ENCODE measurements at places on chromosomes 13 and 19.
A peak's percentile ranks its signal among the peaks of the same experiment; 100 is the strongest.

GRCh38 chr19:7718668-7719067 lies 13.2 kb downstream of the CLEC4G start:
- no peak for DNase-seq

GRCh38 chr13:67100730-67101129 lies 129.4 kb downstream of the PCDH9 start:
- no peak for DNase-seq

- DNase-seq = no peak
Measured at GRCh38 chr19:39807846-39808364, 26.1 kb downstream of the DYRK1B start.

- no peak for DNase-seq
Measured at GRCh38 chr13:107721125-107721869, 494.0 kb downstream of the LIG4 start.

GRCh38 chr19:47330466-47330869 lies 1.5 kb upstream of the C5AR2 start:
- no peak for DNase-seq

DNA sequence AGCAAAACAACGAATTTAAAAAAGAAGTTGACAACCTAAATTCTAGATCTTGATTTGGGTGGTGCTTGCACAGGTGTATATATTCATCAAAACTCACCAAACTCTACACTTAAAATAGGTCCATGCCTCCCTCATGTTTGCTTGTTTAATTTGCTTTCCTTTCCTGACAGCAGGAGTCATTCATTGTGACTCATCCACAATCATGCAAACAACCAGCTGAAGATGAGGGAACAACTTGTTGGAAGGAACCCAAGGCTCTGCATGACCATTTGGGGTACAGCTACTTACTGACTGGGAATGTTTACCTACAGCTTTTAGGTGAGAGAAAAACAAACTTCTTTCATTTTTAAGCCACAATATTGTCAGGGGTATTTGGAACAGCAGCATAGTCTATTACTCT lies 96.6 kb downstream of the RXFP2 start:
- DNase-seq = peak; percentile 66

DNA sequence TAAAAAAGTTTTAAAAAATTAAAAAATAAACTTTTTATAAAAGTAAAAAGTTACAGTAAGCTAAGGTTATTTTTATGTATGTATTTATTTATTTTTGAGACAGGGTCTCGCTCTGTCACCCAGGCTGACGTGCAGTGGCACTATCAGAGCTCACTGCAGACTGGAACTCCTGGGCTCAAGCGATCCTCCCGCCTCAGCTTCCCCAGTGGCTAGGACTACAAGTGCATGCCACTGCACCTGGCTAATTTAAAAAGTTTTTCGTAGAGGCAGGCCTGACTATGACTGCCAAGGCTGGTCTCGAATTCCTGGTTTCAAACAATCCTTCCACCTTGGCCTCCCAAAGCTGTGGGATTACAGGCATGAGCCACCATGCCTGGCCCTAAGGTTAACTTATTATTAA lies 64.1 kb downstream of the CDADC1 start:
- DNase-seq = no peak

GRCh38 chr19:48239582-48240141 lies 16.1 kb downstream of the CARD8 start:
- DNase-seq = no peak

DNA sequence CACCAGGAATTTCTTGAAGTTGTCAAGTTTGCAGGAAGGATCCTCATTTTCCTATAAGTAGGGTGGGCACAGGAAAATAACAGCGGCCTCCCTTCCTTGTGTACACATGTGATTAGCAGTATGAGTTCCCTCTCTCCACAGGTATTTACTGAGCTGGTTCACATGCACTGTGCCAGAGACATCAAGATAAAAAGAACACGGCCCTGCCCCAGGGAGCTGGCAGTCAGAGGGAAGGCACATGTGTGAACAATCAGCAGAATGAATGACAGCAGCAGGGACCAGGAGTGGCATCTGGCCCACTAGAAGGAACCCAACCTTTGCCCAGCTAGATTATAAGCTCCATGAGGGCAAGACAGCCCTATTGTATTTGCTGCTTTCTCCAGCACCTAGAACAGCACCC lies 13.9 kb downstream of the DOCK9 start:
- DNase-seq = no peak

DNA sequence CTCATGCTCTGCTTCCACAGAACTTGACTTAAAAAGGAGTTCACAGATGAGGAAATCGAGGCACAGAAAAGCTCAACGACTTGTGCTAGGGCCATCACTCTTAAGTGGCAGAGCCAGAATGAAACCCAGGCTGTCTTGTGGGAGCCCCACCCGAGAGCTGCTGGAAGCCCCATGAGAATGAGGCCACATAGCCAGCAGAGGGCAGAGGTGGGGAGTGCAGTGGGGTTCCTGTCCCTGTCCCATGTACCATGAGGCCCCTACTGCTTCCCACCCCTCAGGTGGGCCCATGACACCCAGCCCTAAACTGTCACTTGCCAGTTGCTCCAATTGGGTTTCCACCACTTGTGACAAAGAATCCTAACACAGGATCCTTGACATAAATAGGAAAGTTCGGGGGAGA lies 175.9 kb downstream of the IRS2 start:
- no peak for DNase-seq

- DNase-seq = no peak
Measured at GRCh38 chr13:22061806-22062391, 391.0 kb downstream of the FGF9 start.

GRCh38 chr13:109406376-109406992 lies 379.9 kb downstream of the IRS2 start:
- no peak for DNase-seq

Measured in smooth muscle cell of the brain vasculature (primary cell).